ENCODE measurements at places on chromosomes 3 and 15.
A peak's percentile ranks its signal among the peaks of the same experiment; 100 is the strongest.

- DNase-seq: no peak
Measured at GRCh38 chr3:169379496-169380090, 283.9 kb downstream of the MECOM start.

DNA sequence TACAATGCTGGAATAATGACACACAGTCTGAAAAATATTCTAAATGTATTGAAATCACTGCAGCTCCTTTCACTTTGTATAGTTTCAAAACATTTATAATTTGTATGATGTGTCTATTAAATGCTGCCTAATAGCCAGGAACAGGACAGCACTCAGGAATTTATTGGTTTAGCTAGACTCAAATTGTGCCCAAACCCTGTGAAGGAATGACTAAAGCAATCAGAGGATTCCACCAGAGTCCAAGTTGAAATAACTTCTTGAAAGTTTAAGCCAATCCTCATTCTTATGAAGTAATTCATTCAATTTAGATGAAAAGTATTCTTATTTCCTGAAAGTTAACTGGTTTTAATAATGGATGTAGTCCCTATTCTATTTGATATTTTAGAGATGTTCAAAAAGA lies 267.0 kb downstream of the ZMAT3 start:
- DNase-seq: no peak

GRCh38 chr3:88991496-88991895 lies 115.9 kb upstream of the EPHA3 start:
- no peak for DNase-seq

DNA sequence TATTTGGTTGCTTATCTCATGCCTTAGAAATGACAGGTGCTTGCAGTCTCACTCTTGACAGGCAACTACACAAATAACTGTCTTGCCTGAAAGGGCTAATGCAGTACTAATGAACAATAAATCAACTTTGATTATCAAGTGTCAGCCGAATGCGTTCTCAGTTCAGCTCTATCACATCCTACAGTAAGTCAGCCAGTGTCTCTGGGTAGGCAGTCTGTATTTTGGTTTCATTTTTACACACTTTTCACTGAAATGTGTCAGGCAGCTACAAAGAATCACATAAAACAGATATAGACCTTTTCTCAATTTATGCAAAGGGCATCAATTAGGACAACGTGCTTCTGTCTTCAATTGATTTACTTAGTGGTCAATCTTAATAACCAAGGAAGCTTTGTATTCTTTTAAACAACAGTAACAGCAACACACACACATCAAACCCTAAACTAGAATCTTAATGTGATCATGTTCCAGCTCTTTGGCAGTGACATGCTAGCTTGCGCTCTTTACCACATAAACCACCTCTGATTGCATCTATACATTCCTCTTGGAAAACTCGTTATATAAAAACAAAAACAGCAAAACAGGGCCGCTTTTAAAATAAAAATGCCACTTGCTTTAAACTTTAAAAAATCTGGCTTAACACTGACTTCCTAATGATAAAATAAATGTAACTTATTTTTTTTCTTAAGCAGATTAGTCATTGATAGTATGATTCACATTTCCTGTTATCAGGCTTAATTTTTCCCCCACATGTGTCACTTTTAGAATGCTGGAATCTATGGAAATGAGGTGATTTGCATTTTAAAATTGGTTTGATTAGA lies 520.4 kb downstream of the FOXP1 start:
- DNase-seq: no peak

GRCh38 chr15:72368899-72369298 lies 6.9 kb downstream of the HEXA start:
- DNase-seq: no peak

DNA sequence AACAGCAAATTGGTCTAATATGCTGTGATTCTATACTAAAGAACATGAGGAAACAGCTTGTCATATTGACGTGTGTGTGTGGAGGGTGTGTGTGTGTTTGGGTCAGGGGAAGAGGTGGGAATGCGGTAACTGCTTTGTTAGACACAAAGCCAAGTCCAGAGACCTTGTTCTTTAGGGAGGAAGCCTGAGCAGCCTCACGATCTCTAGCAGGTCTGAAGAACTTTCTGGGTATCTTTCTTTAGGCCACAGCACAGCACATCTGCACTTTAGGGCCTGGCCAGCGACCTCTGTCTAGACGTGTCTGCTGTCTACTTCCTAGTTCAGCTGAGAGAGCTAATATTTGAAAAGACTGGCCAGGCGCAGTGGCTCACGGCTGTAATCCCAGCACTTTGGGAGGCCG lies 220.0 kb upstream of the TPRG1 start:
- DNase-seq: no peak

GRCh38 chr3:151265166-151265565 lies 13.2 kb downstream of the P2RY14 start:
- DNase-seq: no peak

DNA sequence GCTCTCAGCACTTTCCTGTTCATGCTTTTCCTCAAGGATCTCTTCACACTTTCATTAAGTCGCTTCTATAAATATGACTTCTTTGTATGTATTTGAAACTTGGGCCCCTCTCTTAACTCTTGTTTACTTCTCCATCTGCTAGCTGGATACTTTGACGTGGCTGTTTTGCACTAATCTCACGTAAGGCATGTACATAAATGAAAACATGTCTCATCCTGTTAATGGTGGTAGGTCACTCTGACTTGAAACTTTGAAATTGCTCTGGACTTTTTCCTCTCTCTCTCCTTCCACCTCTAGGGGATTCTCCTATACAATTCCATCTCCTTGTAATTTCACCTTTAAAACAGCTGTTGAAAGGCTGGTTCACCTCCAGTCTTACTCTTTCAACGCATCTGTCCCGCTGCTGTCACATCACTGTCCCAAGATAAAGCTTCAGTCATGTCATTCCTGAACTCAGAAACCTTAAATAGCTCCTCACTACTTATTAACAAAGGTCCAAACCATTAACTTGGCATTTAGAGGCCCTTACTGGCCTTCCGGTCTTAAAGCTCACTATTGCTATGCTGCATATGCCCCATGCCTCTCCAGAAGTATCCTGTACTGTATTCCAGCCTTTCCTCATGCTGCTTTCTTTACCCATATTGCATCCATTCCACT lies 1.2 kb downstream of the BLOC1S6 start:
- DNase-seq: peak; percentile 22

DNA sequence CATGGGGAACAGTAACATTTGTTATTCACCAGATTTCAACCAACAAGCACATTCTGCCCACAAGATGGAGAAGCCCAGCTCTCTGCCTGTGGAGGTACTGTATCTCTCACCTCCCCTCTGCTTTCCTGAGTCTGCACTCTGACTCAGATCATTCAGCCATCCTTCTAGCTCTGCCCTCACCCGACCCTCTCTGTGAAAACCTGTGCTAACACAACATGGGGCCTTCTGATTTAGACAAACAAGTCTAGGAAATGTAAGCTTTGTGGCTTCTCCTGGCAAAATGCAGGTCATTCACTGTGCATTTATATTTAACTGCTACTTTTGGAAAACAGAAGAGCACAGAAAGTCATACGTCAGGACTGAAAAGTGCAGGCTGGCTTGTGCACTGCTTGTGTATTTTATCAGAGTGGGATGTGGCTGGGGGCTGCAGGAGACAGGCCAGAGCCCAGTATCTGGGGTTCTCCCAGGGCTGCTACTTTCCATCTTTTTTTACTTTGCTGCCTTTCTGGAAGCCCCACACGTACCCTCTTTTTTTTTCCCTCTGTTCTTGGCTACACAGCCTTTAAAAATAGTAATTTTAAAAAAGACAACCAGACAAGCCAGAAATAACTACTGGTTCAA lies 50.8 kb downstream of the SUSD5 start:
- DNase-seq: no peak

Measured in left kidney (tissue), 8 donors.